ENCODE measurements at places on chromosomes 7 and 10.

- no peak for DNase-seq
Observed at GRCh38 chr7:136687693-136688322, 180.6 kb upstream of the CHRM2 start.

- DNase-seq = no peak
Observed at GRCh38 chr7:159084069-159084801, 60.4 kb downstream of the VIPR2 start.

DNA sequence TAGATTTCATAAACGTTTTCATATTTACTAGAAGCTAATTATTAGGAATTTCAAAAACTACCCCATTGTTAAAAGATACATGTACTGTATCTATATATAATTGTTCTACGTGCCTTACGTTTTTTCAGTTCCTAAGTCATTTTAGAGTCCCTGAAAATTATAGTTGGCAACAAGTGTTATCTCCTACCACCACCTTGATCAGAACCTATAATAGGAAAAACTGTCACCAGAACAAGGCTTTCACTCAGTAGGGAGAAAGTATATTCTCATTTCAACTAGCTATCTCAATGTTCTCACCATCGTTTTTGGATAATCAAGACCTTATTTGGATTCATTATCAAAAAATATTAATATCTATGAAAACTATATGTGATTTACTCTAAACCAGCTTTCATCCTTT is 107.7 kb downstream of the CPEB3 start:
- no peak for DNase-seq

DNA sequence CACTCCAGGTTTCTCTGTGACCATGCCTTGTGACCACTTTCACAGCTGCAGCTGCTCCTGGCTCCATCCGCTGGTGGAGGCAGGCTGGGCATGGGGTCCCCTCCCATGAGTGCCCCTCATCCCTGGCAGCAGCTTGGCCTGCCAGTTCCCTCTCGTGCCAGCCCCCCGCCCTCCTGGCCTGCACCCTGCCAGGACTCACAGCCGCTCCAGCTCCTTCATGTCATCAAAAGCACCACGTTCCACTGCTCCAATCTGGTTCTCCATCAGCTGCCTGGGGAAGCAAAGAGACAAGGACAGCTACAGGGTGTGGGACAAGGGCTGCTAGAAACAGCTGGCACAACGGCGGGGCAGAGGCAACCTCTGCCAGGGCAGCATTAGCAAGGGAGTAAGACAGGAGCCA is 22.6 kb downstream of the SLIT1 start:
- DNase-seq = no peak

GRCh38 chr10:4296161-4296560 is 511.2 kb upstream of the KLF6 start:
- no peak for DNase-seq

DNA sequence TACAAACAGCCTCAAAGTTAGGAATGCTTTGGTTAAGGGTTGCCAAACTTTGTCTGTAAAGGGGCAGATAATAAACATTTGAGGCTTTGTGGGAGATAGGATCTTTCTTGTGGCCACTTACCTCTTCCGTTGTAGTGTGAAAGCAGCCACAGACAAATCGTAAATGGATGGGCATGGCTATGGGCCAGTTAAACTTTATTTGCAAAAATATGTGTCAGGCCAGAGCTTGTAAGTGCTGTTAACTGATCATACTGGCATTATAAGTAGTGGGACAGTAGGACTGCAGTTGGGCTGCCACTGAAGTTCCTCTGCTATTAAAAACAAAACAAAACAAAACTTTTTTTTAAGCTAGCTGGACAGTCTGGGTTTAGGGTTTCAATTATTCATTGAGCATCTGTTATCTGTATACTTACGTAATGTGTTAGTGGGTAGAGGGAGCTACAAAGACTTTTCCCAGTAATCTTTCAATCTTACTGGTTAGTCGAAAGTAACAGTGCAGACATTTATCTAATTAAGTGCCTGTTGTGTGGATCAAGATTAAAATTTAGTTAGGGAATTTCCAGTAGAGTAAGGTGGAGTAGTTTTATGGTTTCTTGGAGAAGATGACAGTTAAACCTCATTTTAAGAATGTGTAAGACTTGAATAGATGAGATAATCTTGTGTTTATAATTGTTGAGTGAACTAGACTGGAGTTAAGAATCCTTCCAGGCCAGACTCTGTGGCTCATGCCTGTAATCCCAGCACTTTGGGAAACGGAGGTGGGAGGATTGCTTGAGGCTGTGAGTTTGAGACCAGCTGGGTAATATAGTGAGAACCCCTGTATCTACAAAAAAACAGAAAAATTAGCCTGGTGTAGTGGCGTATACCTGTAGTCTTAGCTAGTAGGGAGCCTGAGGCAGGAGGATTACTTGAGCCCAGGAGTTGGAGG is 100.1 kb downstream of the BTRC start:
- DNase-seq = no peak

DNA sequence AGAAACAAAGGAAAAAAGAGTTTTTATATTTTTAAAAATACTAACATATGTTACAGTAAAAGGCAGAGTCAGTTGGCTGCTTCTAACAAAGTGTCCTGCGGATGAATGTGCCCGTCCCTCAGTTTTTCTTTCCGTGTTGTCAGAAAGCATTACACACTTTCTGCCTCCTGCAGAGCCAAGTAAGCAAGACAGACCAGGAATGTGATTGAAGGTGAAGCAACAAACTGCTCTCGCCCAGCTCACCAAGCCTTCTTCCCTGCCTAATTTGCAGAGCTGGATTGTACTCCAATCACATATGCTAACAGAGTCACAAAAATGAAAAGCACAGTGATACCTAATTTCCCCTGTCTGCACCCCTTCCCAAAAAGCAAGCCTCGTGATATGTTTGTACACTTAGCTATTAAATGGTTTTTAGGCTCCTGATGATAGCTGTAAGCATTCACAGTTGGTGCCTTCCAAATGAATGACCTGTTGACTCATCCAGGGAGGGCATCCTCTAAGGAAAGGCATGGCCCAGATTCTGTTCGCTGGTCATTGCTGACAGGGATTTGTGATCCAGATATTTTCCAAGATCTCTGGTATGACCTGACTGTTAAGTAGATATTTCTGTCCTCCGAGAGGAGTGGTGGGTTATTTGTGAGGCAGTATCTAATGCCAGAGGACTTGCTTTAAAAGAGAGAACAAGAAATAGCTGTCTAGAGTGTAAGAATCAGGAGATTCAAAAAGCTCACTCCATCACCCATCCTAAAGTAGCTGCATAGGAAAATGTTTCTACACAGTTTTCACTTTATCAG is 187.3 kb upstream of the PLXDC2 start:
- no peak for DNase-seq

- DNase-seq = peak; percentile 75
Observed at GRCh38 chr7:47991741-47992311, 12.4 kb upstream of the HUS1 start.

DNA sequence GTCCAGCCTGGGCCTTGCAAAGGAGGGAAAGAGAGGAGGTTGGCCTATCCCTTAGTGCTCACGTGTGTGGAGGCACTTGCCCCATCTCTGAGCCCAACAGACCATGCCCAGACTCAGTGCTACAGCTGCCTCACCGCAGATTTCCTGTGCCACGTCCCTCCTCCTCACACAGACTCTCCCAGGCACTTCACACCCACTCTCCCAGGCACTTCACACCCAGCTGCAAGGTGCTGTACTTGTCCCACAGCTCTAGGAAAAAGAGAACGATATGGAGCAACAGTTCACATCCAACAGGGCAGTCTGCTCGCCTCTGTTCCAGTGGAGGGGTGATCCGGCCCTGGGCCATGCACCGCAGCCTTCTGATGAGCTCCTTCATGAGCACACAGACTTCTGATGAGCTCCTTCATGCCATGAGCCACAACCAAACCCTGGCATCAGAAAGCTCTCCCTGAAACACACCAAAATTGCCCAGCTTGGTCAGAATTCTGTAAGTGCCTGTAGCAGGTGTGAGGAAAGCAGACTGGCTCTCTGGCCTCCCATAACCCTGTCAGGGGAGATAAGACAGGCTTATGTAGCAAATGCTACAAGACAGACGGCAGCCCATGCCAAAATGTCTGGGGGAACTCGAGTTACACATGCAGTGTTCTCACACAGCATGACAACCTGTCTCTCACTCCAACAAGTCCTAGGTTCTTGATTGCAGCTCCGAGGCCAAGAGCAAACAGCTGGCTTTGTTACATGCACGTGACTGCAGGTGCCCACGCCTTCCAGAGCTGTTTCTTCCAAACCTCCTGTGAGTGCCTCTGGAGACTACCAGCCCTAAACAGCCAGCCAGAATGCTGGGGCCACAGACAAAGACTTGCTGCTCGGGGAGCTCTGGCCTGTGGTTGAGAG is 348.5 kb downstream of the GRID1 start:
- no peak for DNase-seq

GRCh38 chr10:95818668-95819067 is 62.7 kb downstream of the ENTPD1 start:
- no peak for DNase-seq

DNA sequence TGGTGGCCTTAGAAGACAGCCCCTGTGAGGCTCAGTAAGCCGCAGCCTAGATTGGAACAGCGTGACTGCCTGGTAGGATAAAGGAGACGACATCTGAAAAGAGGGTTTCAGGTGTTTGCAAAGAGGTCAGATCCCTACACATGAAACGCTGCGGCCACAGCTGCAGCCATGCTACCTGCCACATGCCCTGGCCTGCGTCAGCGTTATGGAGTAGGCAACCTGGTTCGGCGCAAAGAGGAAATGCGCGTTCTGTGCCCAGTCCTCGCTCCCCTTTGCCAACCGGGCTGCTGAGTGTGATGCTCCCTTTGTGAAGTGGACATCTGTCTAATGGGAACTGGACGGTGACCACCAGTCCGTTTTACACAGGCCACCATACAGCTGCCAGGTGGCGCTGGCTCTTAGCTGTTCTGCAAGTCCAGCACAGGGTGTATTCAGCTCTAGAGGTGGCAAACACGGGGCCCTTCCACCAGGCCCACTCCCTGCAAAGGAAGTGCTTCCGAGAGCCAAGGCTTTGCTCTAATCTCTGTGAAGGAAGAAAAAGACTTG is 160.3 kb downstream of the CELF2 start:
- DNase-seq = no peak

GRCh38 chr10:96025566-96025965 is 17.8 kb upstream of the CCNJ start:
- no peak for DNase-seq

- no peak for DNase-seq
Observed at GRCh38 chr7:23298141-23298881, 828 bp upstream of the MALSU1 start.

DNA sequence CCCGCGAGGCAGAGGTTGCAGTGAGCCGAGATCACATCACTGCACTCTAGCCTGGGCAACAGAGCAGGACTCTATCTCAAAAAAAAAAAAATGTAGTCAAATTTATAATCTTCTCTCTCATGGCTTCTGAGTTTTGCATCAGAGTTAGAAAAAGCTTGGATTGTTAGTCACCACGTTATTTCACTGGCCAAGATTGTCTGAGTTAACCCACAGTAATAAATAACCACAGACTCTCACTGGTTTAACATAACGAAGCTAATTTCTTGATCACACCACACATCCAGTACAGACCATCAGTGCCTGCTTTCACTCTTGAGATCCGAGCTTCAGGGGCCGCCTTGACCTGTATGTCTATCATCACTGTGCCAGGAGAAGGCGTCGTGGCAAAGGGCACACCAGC is 116.8 kb upstream of the JCAD start:
- no peak for DNase-seq

DNA sequence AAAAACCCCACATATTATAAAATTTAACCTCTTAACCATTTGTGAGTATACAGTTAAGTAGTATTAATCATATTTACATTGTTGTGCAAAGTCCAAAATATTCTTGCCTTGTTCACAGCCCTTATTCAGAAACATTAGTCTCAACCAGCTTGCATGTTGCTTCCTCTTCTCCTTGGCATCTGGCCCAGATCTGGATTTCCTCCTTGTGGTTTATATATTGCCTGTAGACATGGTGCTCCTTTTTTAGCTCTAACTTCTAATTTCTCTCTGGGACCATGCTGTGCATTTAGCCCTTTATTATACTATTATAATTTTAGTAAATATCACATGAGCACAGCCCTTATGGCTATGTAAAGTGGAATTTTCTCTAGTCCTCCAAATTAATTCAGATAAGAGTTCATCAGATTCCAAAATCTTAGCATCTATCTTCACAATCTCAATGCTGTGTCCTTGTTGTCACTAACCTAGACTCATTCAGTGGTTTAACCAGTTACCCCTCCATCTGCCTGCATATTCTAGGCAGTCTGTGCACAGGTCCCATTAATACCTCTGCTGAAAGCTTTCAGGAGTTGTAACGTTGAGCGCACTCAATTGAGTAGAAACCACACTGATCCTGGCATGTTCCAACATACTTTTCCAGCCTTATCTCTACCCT is 7.9 kb downstream of the CPED1 start:
- peak; percentile 93 for DNase-seq

Measured in CD14-positive monocyte (primary cell).